Stimulated activated CD8-positive, alpha-beta memory T cell treated with anti-CD3 and anti-CD28 coated beads, Interleukin-4, amount 100 ng/mL, for 4 hours (primary cell): ENCODE measurements at places on chromosomes 4 and X.

DNA sequence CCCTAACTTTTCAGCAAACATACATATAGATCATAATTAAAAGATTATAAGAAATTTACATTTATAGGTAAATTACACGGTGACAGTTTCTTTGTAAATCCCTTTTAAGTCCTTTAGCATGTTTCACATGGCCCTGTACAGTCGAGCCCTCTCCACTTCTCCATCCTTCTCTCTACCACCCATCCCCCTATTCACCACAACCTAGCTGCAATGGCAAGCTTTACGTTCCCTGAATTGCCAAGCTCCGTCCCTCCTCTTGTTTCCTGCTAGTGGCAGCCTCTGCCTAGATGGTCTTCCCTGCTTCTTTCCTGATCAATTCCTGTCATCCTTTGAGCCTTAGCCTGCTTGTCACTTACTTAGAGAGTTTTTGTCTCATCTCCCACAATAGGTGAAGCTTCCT is 116.2 kb downstream of the TMA16 start:
- no peak for DNase-seq

DNA sequence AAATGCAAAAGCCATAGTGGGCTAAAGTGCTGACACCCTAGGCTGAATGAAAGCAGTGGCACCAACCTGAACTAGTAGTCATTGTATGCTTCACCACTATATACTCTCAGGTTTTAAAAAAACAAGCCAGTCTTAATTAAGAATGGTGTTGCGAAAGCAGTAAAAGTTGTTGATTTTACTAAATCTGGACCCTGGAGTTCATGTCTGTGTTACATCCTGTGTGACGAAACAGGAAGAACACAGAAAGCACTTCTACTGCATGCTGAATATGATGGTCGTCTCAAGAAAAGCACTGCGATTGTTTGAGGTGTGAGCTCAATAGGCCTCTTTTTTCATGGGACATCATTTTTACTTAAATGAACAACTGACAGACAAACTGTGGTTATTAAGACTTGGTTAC is 24.2 kb upstream of the GDPD2 start:
- DNase-seq = no peak

DNA sequence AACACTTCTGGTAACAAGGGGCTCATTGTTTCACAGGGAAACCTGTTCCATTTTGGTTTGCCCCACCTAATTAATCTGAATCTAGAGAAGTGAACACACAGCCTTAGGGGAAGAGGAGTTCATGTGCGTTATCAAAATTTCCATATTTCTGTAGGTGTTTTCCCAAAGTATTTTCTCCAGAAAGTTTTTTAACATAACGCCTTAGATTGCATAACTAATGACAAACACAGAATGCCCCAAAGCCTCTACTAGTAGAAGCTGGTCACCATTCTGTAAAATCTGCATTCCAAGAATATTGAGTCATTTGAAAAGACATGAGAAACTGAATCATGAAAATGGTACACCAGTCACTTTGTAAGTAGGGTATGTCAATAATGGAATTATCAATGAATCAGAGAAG is 41.1 kb downstream of the IL13RA2 start:
- DNase-seq = no peak

DNA sequence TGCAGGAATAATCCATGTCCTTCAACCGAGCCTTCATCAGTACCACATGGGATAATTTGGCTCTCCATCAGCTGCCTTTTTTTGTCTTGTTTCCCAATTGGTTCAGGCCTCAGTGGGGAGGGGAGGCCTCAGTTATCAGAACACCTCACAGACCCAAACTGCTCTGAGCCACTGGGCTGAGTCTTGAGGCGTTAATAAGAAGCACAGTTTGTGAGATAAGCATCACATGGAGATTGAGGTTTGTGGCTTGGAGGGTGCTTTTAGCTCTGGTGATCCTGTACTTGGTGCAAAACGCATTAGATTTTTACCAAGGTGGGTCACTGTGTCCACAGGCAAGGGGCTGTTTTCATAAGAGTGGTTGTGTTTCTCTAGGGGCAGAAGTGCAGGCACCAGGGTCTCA is 82.8 kb upstream of the HPF1 start:
- no peak for DNase-seq

GRCh38 chr4:77209936-77210335 is 52.9 kb downstream of the CCNG2 start:
- DNase-seq = no peak

DNA sequence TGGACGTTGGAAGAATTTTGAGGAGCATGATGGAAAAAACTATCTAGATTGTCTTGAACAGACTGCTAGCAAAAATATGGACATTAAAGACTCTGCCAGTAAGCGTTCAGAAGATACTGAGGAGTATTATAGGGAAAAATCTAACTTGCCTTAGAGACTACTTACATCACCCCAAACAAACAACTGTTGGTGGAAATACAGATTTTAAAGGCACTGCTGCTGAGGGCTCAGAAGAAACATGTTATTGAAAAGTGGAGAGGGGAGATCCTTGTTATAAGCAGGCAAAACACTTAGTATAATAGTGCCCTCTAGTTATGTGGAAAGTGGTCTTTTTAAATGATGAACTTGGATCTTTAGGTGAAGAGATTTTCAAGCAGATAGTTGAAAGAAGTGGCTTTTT is 29.2 kb downstream of the MAD2L1 start:
- no peak for DNase-seq

- no peak for DNase-seq
Measured at GRCh38 chr4:62618042-62618441, 1417.9 kb downstream of the ADGRL3 start.

- no peak for DNase-seq
Measured at GRCh38 chr4:123643691-123644090, 247.1 kb downstream of the SPRY1 start.

DNA sequence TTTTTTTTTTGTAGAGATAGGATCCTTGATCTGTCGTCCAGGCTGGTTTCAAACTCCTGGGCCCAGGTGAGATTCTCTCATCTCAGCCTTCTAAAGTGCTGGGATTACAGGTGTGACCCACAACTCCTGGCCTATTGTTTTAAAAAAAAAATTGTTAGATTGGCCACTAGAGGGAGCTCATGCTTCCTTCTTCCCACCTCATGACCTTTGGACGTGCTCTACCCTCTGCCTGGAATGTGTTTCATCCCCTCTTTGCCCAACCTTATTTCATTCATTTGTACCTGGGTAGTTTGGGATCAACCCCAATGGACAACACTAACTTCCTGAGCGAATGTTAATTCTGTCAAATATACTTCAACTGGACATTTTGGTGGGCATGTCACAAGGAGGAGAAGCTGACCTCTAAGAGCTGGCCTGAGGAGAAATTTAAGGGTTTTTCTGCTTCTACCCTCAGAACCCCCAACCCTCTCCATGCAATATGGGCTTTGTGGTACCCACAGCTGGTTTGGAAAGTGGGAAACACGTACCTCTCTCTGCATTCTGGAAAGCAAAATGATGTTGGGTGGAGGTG is 6.4 kb downstream of the PPEF2 start:
- DNase-seq = no peak

DNA sequence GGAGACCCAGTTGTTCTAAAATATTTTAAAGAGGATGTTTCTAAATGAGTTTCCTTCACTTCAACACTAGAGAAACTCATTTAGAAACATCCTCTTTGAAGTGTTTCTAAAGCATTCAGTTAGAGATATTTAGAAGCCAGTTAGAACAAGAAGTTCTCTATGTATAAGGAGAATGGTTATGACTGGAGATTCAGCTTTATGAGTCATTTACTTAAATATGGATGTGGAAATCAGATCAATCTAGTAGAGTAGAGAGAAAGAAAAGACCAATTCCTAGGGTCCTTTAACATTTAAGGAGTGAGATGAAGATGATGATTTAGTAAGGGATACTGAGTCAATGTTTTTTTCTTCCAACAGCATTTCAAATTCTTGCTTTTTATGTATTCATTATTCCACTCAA is 234.1 kb downstream of the GRXCR1 start:
- DNase-seq = no peak

GRCh38 chr4:113524096-113524495 is 237.4 kb downstream of the CAMK2D start:
- no peak for DNase-seq

DNA sequence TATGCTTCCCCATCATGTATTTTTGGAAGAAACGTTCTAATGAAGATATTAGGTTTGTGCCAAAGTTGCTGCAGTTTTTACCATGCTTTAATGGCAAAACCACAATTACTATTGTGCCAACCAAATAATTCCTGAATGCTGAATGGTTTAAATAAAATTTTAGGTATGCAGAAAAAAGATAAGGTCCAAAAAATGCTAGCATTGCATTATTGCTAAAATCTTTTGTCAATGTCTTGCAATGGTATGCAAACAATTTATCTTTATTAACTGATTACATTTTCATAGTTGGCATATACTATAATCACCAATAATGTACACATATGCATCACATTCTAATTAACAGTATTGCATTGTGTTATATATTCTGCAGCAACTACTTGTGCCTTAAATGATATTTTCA is 1657.4 kb upstream of the IGFBP7 start:
- no peak for DNase-seq

DNA sequence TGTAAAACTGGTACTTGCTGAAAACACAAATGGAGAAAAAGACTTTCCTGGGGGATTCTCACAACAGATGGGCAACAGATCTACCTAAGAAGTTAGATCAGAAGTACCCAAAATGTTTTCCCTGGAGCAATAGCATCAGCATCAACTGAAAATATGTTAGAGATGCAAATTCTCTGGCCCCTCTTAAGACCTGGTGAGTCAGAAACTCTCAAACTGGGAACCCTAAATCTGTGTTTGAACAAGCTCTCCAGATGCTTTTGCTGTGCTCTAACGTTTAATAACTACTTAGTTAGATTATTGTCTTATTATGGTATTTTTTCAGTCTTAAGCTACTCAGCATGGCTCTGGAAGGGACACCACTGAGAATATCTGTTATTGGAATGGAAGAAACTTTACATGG is 55.2 kb upstream of the TRPC3 start:
- DNase-seq = no peak
